Skin of body (tissue), 3 donors: ENCODE measurements at places on chromosomes 3 and 15.

DNA sequence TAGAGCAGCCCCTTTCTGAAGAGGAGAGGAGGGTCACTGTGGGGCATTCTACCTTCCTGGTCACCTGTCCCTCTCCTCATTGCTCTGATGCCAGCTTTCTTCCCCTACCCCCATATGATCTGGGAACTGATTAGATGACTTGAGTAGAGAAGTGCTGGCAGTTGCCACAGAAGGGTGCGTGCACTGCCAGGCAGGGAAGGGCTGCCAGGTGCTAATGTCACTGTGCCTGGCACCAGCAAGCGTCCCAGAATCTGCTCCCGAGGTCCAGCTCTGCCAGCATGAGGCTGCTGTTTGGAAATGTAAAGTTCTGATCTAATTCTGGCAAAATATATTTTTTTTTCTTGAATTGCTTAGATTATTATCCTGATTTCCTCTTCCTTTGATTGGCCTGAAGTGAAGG lies 52.8 kb downstream of the PPM1L start:
- no peak for DNase-seq

DNA sequence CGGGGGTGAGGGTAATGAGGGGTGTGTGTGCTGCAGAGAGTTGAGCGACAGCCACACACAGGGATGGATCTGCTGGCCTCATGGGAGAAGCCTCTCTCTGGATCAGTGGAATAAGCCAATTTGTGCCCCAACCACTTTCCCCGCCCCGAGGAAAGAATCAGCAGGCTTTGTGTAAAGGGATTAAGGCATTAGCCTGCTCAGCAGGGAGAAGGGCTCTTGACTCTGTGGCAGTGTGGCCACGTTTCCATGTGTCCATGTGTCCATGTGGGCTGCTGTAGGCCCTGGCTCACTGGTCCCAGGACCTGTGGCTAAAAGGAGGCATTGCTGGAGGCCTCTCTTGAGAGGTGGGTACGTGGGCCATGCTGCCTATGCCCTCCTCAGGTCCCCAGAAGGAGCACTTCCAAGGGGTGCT lies 104.7 kb downstream of the HMG20A start:
- no peak for DNase-seq

DNA sequence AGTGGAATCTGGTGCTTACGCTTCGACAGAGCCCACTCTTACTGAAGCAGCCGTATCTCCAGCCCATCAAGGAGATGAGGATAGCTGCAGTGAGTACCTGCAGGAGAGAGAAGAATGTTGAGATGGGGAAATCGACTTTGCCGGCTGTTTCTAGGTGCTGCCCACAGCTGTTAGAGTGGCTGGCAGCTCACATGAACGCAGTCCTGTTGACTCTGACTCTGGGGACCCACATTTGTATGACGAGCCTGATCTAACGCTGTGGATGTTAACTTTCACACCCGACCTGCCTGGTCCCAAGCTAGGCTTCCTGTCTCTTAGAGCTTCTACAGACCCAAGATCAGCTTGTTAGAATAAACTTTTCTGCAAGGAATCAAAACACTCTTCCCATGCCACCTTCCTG lies 8.9 kb upstream of the DYNLT2B start:
- no peak for DNase-seq

DNA sequence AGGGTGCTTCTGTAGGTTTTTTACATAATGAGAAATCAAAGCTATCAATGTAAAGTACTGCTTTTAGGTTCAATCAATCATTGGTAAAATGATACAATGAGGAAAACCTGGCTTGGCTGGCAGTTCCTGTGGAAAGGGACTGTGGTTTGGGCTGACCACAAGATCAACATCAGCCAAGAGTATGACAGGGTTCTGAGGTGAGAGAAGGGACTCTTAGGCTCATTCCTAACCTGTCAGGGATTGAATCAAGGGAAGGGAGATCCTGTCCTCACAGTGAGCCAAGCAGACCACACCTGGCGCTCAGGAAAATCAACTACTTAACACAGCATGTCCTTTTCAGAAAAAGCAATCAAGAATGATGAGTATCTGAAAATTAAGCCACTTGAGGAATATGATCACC lies 111.1 kb downstream of the MAGI1 start:
- DNase-seq: no peak

DNA sequence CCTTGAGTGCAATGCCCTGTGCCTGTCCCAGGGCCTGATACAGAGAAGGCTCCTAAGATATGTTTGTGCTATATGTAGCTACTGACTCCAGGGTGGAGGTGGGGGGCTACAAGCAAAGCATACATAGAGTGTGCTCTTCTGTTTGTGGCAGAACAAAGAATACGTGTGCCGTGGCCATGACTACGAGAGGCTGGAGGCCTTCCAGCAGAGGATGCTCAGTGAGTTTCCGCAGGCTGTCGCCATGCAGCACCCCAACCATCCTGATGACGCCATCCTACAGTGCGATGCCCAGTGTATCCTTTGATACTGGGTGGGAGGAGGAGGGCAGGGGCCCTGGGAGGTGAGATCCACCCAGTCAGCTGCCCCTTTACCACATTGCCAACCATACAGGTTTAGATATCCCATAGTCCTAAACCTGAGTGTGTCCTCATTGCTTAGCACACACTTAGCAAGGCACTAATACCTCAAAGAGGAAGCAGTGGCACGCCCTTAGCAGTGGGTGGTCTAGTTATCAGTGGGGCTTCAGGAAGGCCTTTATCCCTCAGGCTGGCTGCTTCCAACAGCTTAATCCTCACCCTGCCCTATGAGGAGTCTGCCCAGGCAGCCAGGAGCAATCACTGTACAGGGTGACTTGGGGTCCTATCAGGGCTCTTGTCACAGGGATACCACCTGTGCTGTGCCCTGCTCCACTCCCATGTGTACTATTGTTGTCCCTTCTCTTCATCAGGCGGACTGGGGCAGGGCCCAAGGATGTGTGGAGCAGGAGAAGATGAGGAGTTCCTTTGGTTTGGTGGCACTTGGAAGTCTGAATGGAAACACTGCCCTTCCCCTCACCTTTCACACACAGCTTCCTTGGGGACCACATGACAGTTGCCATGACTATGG lies 30.1 kb upstream of the MANF start:
- no peak for DNase-seq

GRCh38 chr3:133983126-133983525 lies 46.6 kb downstream of the SLCO2A1 start:
- DNase-seq: no peak

DNA sequence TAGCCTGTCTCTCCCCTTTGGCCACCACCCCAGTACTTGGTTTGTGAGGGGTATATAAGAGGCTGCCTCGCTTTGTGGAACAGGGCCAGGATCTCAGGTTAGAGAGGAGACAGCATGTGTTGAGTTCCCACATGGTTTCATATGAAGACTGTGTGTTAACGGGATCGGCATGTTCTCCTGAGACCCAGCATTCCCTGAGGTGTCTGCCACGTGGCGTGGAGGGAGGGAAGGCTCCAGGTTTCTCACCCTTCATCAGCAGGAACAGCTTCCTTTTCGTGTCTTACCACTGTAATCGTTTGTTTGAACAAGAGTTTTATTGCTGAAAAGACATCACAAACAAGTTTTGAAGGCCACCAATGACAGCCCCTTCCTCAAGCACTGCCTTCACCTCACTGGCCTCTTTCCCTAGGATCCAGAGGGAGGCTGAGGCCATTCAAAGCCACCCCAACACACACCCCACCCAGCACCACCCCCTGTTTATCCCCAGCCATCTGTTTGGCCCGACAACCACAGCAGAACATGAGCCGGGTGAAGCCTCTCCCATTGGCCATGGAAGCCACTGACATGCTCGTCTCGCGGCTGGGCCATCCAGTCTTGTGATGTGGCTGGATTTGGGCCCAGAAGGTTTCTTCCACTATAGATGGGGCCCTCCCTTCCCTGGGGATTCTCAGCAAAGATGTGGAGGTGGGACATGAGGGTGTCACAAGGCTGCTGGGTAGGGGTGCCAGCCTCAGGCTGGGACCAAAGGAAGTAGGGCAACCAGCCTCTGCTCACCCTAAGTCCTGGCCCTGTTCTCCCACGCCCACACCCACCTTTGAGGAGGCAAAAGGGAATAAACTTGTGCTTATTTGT lies 10.0 kb downstream of the BHLHE40 start:
- no peak for DNase-seq
